A673 (cell line): ENCODE measurements at places on chromosomes 5 and 9. TPM values are rescaled to one million over a fixed set of nuclear protein-coding genes. Genes with fewer than 3 reads are reported as not detected.
A peak's percentile ranks its signal among the peaks of the same experiment; 100 is the strongest.

- H3K27me3 ChIP-seq: no peaks in the 10 kb centered on the region
- H3K27ac ChIP-seq: no peak overlapping the region
- no peak overlapping the region for H3K4me3 ChIP-seq
- peaks cover 24% of the 10 kb centered on the region for H3K4me1 ChIP-seq
- peak; percentile 54 for DNase-seq
- no peaks in the 10 kb centered on the region for H3K36me3 ChIP-seq
These were observed 45.2 kb upstream of the SHOC1 start for GRCh38 chr9:111839987-111840386.

GRCh38 chr9:120436983-120437475 lies 142.9 kb downstream of the CDK5RAP2 start:
- H3K4me1 ChIP-seq: no peaks in the 10 kb centered on the region
- H3K36me3 ChIP-seq: peaks cover 47% of the 10 kb centered on the region
- no peak for DNase-seq
- H3K4me3 ChIP-seq: no peak overlapping the region

DNA sequence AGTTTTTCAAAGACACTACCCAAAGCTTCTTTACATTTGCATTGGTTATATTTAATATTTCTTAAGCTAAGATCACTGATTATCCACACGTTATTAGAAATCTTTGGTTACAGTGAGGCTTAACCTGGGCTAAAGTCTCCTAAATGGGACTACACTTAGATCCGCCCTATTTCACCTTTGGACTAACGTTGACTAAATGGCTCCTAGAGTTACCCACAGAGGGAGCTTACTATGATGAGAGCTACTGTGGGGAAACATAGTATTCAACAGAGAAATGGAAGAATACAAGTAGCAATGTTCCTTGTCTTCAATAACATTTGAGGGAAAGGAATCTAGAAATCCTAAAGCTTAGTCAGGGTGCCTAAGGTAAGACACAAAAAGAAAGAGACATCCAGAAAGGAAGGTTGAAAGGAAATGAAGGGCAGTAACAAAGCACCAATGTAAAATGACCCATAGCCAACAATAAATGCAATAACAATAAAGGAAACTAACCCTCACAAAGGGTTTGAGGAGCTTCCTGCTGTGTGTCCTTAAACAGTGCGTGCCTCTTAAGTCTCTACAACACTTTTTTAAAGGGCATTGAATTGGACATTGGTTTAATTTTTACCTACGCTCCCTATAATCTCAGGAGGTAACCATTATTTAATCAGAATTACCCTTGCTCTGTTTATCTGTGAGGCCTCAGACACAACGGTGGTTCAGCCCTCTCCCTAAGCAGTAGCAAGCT lies 217.1 kb downstream of the PJA2 start:
- no peak overlapping the region for H3K4me3 ChIP-seq
- no peak overlapping the region for H3K27ac ChIP-seq
- H3K4me1 ChIP-seq: peaks cover 28% of the 10 kb centered on the region

- H3K27ac ChIP-seq: no peak overlapping the region
- H3K36me3 ChIP-seq: no peaks in the 10 kb centered on the region
- H3K27me3 ChIP-seq: no peaks in the 10 kb centered on the region
- no peak for DNase-seq
- no peak overlapping the region for H3K4me3 ChIP-seq
- no peaks in the 10 kb centered on the region for H3K4me1 ChIP-seq
These were observed 26.9 kb upstream of the CKS2 start for GRCh38 chr9:89284076-89284475.

- no peaks in the 10 kb centered on the region for H3K27me3 ChIP-seq
- peaks cover 12% of the 10 kb centered on the region for H3K4me1 ChIP-seq
- no peak overlapping the region for H3K4me3 ChIP-seq
- no peak overlapping the region for H3K27ac ChIP-seq
These were observed 12.0 kb downstream of the GPSM1 start for GRCh38 chr9:136339173-136339957.

GRCh38 chr5:111348661-111349329 lies 124.6 kb downstream of the CAMK4 start:
- DNase-seq: no peak
- no peak overlapping the region for H3K4me3 ChIP-seq
- H3K4me1 ChIP-seq: no peaks in the 10 kb centered on the region
- H3K27me3 ChIP-seq: peaks cover 15% of the 10 kb centered on the region

GRCh38 chr9:21624675-21625644 lies 142.8 kb upstream of the IFNE start:
- H3K27ac ChIP-seq: no peak overlapping the region
- no peak overlapping the region for H3K4me3 ChIP-seq
- no peaks in the 10 kb centered on the region for H3K4me1 ChIP-seq
- DNase-seq: no peak

DNA sequence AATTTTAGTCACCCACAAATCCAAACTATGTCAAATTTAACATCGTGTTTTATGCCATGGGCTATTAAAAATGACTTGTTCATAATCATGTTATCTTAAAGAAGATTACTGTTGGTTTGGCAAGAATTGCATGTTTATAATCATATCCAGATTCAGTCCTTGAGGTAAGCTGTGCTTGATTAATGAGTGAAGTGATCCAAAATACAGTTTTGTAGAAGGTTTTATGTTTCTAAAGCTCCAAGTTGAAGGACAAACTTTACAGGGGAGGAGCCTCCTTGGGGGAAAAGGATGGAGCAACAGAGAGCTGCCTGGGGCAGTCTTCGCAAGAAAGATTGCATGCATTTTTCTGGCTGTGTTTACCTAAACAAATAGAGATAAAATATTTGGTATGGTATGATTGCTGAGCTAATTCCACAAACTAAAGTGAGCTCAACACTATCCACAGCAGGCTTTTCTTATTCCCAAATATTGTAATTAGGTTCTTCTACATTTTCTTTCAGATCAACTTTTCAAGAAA lies 189.5 kb upstream of the TYRP1 start:
- no peak overlapping the region for H3K4me3 ChIP-seq
- no peak overlapping the region for H3K27ac ChIP-seq
- H3K36me3 ChIP-seq: no peaks in the 10 kb centered on the region
- DNase-seq: no peak
- no peaks in the 10 kb centered on the region for H3K4me1 ChIP-seq

DNA sequence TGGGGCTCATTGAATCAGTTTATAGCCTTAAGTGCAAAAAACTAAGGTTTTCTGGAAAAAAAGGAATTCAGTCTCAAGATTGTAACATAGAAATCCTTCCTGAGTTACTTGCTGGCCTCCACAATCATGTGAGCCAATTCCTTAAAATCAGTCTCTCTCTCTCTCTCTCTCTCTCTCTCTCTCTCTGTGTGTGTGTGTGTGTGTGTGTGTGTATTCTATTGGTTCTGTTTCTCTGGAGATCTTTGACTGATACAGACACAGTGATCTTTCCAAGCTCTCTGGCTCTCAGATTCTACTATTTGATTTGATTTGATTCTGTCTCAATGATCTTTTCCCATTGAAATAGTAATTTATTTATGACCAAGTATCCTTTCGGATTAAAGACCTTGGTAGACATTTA lies 74.6 kb downstream of the CFAP95 start:
- H3K4me3 ChIP-seq: no peak overlapping the region
- H3K4me1 ChIP-seq: peaks cover 17% of the 10 kb centered on the region
- no peaks in the 10 kb centered on the region for H3K27me3 ChIP-seq

- H3K27me3 ChIP-seq: no peaks in the 10 kb centered on the region
- peaks cover 32% of the 10 kb centered on the region for H3K36me3 ChIP-seq
- DNase-seq: no peak
These were observed 8.8 kb downstream of the ETF1 start for GRCh38 chr5:138533973-138534941.

DNA sequence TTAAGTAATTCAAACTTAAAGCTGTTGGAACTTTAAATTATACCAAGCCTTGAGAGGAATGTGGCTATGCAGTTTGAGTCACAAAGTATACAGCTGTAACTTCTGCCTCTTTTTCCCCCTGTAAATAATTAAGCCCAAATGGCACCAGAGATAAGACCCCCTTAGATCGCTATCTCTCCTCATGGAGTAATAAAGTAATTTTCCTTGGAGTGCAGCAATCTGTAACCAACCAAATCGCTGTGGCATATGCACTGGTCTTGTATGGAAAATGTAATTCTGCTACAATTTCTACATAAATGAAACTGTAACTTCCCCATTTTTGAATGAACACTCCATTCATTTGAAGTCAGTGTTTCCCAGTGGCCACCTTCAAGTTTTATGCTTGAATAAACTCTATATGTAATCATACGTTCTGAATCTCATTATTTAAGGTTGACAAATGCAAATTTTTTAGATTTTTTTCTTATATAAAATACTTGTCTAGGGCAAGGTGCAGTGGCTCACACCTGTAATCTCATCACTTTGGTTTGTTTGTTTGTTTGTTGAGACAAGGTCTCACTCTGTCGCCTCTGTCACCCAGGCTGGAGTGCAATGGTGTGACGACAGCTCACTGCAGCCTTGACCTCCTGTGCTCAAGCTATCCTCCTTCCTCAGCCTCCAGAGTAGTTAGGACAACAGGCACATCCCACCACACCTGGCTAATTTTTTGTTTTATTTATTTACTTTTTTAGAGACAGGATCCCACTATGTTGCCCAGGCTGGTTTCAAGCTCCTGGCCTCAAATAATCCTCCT lies 12.3 kb downstream of the SUSD1 start:
- no peaks in the 10 kb centered on the region for H3K4me1 ChIP-seq
- no peaks in the 10 kb centered on the region for H3K27me3 ChIP-seq
- DNase-seq: no peak
- no peak overlapping the region for H3K27ac ChIP-seq

DNA sequence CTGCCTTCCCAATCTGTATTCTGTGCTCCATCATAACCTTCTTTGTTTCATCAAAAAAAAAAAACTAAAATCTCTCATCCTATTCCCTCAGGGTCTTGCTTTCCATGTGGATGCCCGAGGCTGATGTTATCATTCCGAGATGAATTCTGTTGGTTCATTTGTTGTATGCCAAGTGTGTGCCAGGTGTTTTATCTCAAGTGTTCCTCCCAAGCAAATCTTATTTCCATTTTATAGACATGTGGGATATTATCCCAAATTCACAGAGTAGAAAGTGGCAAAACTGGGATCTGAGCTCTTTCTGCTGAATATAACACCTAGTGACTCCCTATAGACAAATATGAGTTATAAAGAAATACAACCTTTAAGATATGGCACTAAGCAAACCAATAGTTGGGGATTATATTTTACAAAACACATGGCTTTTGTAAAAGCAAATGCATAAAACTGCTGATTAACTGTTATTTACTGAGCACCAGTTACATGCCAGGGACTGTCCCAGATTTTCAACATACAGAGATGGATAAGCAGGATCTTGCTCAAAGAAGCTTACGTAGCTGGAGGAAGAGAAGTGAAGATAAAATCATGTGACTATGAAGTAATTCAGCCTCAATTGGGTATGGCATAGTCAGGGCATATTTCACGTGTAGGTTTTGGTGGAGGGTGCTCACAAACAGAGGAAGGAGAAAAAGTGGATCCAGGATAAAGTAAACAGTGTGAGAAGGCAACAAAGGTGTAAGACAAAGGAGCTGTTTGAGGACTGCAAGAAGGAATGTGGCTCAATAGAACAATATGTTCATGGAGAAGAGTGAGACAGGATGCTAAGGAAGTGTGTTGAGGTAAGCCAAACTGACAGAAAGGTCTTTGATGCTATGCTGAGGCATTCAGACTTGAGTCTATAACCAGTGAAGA lies 143.3 kb upstream of the ADAMTSL1 start:
- no peaks in the 10 kb centered on the region for H3K27me3 ChIP-seq
- H3K4me3 ChIP-seq: no peak overlapping the region
- H3K27ac ChIP-seq: no peak overlapping the region
- no peaks in the 10 kb centered on the region for H3K4me1 ChIP-seq

DNA sequence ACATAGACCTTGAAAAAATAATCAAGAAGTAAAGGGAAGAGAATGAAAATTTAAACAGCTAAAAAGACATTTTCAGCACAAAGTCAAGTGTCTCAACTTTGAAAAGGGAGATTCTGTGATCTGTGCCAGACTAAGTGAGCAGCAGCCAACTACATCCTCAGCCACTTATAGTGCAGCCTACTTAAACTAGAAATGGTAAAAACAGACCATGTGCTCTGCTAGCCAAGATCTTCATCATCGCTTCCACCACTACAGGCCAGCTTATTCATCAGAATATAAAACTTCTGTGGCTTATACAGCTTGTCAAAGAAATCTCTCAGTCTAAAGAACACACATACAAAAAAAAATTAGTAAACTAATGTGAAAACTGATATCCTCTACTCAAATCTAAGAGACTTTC lies 63.5 kb downstream of the CEMIP2 start:
- no peaks in the 10 kb centered on the region for H3K36me3 ChIP-seq
- no peak for DNase-seq
- no peak overlapping the region for H3K27ac ChIP-seq
- H3K4me1 ChIP-seq: no peaks in the 10 kb centered on the region

DNA sequence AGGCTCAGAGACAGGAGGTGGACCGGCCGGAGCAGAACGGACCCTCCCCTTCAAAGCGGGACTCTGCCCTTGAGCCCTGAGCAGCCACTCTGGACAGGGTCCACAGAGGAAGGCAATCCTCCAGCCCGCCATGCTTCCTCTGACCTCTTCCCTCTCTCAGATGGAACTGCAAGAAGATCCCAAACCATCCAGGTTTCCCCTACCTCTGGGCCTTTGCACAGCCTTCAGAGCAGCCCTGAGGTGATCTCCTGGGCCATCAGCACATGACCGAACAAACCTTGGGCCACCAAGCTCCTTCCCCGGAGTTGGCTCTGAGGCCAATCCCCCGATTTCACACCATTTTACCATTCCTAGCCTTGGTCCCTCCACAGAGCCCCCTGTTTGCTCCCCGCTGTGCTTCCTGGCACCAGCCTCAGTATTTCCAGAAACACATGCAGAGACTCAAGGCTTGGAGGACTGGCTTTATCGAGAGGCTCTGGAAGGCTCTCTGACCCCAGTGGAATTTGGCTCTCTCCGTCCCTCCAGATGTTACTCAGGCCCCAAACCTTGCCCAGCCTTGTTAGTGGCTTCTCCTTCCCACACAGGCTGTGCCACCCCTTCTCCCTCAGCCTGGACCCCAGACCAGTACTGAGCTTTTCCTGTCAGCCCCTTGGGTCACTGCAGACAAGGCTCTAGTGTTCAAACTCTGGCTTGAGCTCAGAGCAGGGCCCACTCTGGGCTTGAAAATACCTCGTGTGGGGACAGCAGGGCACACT lies 48.6 kb upstream of the KCNMB1 start:
- no peak overlapping the region for H3K27ac ChIP-seq
- no peak for DNase-seq
- no peaks in the 10 kb centered on the region for H3K27me3 ChIP-seq
- H3K4me1 ChIP-seq: peaks cover 6% of the 10 kb centered on the region
- no peak overlapping the region for H3K4me3 ChIP-seq

GRCh38 chr9:83239747-83240146 lies 176.8 kb upstream of the RASEF start:
- H3K27ac ChIP-seq: no peak overlapping the region
- no peaks in the 10 kb centered on the region for H3K4me1 ChIP-seq
- H3K4me3 ChIP-seq: no peak overlapping the region
- H3K27me3 ChIP-seq: no peaks in the 10 kb centered on the region
- no peaks in the 10 kb centered on the region for H3K36me3 ChIP-seq

Gene AMBP
- not detected in 2 replicates for total RNA-seq

Gene WDR38
- total RNA-seq: not detected in 2 replicates

Gene CRAT
- total RNA-seq: 10.1 and 16.2 TPM in 2 replicates

Gene PAPPA
- 44.0 and 47.4 TPM in 2 replicates for total RNA-seq

Gene LARP1
- 257 and 269 TPM in 2 replicates for total RNA-seq

Gene GLRA1
- not detected in 2 replicates for total RNA-seq

Gene NR2F1-AS1
- total RNA-seq: 1.8 and 2.3 TPM in 2 replicates
